ENCODE measurements at places on chromosomes 1 and 21.

DNA sequence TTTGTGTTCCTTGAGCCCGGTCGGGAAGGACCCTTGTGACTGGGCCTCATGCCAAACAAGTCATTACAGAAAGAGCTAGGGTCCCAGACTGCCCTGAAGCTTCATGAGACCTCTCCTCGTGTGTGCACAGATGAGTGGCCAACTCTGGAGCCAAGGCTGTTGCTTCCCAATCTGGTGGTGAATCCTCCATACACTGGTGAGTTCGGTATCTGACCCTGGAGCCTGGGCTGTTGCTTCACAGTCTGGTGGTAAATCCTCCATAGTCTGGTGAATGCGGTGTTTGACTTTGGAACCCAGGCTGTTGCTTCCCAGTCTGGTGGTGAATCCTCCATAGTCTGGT, 737.8 kb downstream of the MATN1 start:
- DNase-seq, result no peak

GRCh38 chr1:43878854-43879253, 54.7 kb upstream of the ARTN start:
- DNase-seq, result no peak

DNA sequence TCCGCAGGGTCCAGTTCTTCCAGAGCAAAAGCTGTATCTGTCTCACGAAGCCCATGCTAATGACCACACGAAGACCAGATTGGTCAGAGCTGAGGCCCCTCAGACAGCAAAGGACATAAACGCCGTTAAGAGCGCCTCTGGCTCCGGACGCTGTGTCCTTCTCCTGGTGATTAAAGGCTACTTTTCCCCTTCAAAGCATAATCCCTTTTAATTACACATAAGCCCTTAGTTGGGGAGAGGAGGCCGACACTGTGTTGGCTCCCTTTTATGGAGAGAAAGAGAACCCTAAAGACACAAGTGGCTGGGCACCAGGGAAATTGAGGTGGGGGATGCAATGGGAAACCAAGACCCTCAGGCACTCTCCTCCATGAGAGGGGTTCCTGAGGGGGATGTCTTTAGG, at the start of gene ABCA4:
Gene ABCA4 (minus strand): TSS at position 158 of the 400 bp plus-strand sequence. CDS start 103 bp downstream, at position 55.
- no peak for DNase-seq

DNA sequence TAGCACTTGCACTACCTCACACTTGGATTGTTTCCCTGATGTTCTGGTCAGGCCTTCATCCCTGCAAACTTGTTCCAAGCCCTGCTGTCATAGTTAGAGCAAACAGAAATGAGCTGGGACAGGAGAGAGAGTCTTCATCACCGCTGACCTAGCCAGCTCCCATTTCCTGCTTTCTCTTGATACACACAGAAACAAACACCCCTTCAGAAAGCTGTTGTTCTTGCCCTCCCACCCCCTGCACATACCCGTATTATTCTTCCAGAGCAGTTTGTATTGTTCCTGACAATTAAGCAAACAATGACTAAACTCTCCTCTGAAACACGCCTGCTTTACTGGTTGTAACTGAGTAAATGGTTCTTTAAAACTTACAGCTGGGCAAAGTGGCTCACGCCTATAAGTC, 2.9 kb upstream of the SYT2 start:
- no peak for DNase-seq

DNA sequence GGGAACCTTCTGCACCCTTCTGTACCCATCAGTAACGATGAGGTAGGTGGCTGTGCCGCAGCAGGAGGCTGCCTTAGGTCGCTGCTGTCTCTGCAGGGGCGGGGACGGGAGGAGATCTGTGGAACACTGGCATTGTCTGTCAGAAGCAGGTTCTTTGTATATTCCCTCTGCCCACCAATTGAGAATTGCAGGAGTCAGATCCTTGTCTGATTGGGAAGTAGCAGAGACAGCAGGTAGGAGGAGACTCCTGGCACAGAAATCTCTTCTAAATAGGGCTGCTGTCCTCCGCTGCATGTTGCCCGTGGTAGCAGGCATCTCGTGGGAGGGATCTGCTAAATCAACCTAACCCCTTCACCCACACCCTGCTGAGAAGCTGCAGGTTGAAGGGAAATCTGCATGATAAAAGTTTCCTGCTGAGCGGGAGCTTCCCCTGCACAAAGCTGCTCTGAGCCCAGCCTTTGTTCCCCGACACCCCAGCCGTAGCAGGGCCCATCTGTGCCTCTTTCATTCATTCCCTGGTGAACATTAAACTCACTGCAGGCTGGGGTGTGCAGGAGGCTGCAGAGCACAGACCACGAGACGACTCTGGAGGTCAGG, 15.9 kb downstream of the SARS1 start:
- DNase-seq, result no peak

DNA sequence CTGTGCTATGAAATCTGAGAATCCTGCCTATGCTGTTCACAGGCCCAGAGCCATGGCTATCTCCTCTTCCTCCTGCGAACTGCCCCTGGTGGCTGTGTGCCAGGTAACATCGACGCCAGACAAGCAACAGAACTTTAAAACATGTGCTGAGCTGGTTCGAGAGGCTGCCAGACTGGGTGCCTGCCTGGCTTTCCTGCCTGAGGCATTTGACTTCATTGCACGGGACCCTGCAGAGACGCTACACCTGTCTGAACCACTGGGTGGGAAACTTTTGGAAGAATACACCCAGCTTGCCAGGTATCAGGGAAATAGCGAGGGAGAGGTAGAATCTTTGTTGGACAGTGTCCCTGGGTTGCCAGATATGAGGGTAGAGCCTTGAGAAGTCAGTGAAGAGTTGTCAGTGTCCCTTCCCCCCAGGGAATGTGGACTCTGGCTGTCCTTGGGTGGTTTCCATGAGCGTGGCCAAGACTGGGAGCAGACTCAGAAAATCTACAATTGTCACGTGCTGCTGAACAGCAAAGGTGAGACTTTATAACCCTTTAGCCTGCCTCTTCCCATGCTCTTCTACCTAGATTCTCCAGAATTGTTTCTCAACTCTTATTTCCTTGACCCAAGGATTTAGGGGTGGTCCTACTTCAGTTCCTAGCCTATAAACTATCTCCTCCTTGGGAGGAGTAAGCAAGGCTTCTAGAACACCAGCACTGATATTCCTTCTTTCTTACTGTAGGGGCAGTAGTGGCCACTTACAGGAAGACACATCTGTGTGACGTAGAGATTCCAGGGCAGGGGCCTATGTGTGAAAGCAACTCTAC, 1.4 kb downstream of the NIT1 start:
- DNase-seq, result peak; percentile 85

GRCh38 chr1:25458541-25459298, 28.0 kb downstream of the MACO1 start:
- no peak for DNase-seq

DNA sequence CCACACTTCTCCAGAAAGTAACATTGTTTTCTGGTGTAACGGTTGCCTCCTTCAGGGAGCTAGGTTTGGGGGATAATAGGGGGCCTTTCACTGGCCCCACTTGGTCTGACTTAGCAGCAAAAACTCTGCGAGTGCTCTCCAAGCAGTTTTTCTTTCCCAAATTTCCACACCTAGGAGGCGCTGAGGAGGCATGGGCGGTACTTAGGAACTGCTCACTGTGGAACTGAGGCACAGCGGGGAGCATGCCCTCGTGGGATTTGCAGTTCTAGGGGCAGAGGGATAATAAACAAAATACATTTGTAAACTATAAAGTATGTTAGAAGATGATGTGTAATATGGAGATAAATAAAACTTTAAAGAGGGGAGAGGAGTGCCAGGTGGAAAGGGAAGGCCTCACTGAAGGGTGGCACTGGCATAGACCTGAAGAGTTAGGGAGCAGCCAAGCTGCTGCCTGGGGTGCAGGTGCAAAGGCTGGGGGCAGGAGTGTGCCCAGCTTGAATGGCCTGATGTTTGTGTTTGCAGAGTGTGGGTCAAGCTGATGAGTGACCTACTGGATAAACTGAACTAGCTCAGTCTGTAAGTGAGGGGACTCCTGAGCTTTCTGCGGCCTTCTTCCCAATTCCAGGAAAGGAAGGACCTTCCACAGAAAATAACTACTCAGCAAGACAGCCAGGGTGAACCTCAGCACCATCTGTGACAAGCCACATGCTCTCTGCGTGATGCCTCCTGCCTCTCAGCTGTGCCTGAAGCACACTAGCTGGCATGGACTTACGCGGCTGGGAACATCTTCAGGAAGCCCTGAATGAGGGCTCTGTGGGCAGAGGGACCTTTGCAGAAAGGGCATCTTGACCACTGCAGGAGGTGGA, 1.9 kb downstream of the EPHX1 start:
- DNase-seq, result no peak

GRCh38 chr1:203176273-203177035, 828 bp upstream of the MYBPH start:
- no peak for DNase-seq

DNA sequence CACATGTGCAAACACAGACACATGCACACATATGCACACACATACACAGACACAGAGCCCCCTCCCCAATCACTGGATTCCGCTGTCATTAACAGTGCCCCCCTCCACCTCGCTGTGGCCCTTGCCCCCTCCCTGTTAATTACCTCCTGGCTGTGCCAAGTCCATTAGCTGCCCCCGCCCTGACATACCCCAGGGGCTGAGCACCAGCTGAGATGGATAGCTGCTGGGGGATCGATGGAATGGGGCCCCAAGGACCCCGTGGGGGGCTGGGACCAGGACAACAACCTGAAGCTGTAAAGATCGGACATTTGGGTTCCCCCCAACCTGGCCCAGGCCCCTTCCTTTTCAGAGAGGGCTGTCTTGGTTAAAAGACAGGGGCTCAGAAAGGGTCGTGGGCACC, 9.6 kb upstream of the PEAR1 start:
- DNase-seq, result no peak

GRCh38 chr21:32978331-32979270, 47.1 kb upstream of the OLIG2 start:
- DNase-seq, result no peak

GRCh38 chr1:182003953-182004586, 57.4 kb downstream of the ZNF648 start:
- no peak for DNase-seq

- DNase-seq, result no peak
Observed at GRCh38 chr1:8127171-8127641, 101.1 kb upstream of the ERRFI1 start.

GRCh38 chr1:78377356-78377928, 113.3 kb upstream of the PTGFR start:
- DNase-seq, result no peak

DNA sequence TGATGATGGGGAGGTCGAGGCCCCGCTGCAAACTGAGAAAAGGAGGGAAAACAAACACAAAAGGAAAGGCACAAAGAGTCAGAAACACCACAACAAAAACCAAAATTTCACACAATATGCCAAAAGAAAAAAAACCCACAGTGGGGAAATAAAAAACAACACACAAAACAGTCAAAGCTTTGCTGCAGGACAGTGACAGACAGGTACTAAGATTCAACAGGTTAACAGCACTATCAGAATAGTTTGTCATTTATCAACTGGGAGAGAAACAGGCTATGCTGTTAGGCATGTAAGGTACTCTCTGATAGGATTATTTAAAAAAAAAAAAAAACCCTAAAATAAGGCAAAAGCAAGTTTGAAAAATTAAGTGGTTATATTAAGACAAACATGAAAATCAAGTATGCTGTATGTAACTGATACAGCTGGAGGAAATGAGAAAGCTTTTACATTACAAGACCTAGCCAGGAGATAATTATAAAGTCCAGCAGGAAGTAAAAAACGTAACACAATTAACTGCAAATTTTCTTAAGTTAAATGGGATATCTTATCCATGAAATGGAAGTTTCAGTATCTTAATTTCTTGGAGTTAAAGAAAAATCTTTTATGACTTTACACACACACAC, 179.0 kb downstream of the EIF4G3 start:
- no peak for DNase-seq

- DNase-seq, result no peak
Observed at GRCh38 chr1:65558215-65558614, 137.7 kb downstream of the LEPR start.

- DNase-seq, result peak; percentile 6
Observed at GRCh38 chr1:87226341-87226760, 102.3 kb upstream of the LMO4 start.

- no peak for DNase-seq
Observed at GRCh38 chr1:201702936-201703335, 126.0 kb upstream of the IPO9 start.

DNA sequence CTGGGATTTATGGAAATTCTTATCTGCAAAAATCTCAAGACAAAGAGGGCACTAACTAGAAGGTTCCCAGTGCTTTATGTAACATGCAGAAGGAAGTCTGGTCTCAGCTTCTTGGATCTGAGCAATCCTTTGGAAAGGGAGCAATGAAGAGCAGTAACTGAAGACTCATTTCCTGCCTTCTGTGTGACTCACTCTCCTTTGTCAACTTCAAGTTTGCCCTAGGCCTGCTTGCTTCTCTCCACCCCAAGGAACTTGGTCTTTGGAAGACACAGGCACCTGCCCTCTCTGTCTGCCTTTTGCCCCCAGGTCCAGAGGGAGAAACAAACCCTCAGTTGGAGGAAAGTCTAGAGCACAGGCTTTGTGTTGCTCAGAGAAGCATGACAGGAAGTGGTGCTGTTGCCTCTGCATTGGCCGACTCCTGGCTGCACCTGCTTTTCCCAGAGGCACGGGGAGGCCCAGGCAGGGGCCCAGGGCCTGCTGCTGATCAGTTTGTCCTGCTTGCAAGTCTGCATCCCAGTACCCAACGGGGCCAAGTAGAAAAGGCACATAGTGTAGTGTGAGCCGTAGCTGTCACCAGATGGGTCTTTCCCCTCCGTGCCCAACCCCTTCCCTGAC, 137.2 kb downstream of the DHRS3 start:
- peak; percentile 17 for DNase-seq

DNA sequence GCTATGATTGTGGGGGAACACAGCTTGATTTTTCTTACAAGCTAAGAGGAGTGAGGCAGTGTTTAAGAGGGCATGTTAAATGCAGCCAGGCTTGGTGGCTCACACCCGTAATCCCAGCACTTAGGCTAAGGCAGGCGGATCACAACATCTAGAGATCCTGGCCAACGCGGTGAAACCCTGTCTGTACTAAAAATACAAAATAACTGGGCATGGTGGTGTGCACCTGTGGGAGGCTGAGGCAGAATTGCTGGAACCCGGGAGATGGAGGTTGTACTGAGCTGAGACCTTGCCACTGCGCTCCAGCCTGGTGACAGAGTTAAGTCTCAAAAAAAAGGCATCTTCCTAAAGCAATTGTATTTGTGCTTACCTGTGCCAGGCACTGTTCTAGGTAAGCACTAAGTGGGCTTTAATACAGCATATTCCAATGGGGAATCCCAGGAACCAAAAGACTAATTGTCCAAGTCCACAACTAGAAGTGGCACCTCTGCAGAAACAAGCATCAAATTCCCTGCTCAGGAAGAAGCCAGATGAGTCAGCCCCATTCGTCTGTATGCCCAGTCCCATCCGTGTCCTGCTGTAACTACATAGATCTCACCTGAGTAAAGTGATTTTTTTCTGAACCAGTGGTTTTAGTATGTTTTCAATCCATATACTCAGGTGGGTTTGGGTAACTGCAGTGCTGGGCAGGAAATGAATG, 4.6 kb downstream of the RCC1 start:
- peak; percentile 43 for DNase-seq

All from CD4-positive, alpha-beta T cell treated with Interleukin-17A for 1 hour (primary cell).